CD14-positive monocyte (primary cell): ENCODE measurements at places on chromosomes 2 and 18.

DNA sequence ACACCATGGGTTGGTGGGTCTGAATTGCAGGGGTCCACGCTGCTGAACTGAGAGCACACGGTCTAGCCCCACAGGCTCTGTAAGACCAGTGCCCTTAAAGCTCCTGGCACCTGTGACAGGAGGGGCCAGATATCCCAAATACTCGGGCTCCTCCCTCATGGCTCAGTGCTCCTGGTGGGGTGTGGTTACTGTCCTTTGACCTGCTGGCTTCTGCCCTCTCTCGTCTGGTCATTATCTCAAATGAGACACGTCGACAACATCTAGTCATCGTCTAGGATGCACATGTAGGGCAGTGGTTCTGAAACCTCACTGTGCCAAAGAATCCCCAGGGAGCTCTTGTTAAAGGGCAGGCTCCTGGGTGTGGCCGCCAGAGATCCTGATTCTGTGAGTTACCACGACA, 258.4 kb downstream of the LOXHD1 start:
- no peak for DNase-seq

- no peak for DNase-seq
Observed at GRCh38 chr2:37469126-37469525, 124.7 kb downstream of the QPCT start.

GRCh38 chr2:11977766-11978524, 231.5 kb downstream of the LPIN1 start:
- DNase-seq = no peak

- peak; percentile 36 for DNase-seq
Observed at GRCh38 chr2:9690252-9690651, 59.5 kb upstream of the YWHAQ start.

- DNase-seq = peak; percentile 96
Observed at GRCh38 chr18:75070625-75071483, 138.1 kb downstream of the PTGR3 start.

DNA sequence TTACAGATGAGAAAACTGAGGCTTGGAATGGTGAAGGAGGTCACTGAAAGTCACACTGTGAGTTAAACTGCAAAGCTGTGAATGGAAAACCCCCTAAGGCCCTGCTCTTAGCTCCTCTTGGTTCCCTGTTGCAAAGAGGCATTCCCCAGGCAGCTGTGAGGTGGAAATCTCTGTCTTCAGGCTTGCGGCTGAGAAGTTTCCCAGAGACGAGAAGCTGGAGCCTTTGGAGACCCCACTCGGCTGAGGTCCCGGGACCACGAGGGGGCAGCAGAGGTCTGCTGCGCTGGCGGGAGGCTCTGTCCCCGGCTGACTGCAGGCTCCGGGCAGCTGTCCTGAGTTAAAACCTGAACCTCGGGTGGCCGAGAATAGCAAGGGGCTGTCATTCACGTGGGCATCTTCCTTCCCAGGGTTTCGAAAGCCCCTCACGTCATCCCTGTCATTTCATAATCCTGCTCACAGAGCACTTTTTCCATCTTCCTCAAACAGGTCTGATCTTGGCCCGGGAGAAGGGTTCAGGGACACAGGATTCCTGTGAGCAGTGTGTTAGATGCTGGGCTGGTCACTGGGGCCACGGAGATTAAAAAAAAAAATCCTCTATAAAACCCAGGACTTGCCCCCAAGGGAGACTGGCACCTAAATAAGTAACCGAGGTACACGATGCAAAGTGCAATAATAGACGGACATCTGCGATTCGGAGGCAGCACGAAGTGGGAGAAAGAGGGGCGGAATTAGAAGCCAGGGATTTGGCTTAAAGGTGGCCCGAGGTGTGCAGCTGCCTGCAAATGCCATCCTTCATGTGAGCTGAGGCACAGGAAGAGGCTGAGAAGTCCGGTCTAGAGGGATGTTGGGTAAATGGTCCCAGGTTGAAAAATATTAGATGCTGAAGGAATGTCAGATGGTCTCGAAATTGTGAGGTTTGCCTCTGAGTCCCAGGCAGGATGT, 24.6 kb upstream of the ATOH8 start:
- DNase-seq = peak; percentile 68

DNA sequence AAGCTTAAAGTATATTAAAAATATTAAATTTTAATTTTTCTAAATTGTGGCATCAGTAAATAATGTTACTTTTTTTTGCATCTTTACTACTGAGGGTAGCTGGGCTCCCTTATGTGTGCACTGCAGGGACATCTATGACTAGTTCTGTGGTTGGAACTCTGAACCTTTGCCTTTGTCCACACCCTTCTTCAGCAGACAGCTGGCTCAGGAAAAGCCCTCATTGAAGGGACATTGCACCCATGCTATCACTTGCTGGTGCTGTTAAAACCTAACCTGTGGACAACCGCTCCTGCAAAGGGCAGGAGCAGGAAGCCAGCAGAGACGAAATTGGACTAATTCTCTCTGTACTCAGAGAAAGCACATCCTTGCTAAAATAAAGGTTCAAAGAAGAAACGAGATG, 30.1 kb downstream of the MOCOS start:
- no peak for DNase-seq

DNA sequence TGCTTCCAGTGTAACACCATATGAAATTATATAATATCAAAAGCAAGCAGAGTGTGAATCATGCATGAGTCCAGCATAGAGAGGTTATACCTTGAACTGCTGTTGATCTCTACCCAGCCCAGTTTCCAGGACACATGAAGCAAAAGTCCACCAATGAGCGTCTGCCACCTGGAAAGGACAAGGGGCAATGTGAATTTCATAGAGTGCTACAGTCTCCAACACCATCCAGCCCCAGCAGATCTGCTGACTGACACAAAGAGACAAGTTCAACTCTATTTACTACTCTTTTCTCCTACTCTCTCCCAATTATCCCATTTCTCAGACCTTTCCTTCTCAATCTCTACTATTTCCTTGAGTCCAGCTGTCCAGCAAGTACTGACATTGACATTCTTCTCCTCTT, 31.8 kb upstream of the RIOK3 start:
- no peak for DNase-seq

DNA sequence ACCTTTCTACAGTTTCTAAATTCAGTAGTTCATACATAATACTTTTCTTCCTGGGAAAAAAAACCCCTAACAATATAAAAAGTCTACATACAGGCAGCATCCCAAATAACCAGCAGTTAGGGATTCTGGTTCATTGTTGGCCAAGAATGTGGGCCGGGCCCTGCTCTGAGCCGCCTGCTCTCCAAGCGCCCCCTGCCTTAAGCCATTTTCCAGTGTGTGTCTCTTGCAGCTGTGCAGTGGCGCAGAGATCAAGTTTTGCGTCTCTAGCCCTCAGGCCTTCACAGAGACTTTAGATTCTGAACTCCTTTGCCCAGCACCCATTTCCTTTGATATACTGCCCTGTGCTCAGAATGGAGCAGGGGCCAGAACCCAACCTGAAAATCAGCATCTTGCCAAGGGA, 32.9 kb downstream of the RMC1 start:
- DNase-seq = no peak

DNA sequence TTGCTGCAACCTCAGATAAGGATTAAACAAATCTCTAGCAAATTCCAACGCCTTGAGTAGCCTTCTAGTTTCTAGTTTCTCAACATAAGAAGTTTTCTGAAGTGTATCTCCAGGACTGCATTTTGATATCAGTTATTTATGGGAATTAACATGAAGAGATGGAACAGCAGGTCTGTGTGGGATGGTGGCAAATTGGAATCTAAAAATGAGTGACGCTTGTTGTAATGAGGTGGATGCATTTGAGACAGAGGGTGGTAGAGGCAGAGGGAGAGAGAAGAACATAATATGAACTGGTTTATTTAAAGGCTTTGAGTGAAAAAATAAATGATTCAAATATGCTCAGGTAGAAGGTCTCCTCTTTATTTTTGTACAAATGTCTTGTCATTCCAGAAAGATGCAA, 446.8 kb upstream of the GCFC2 start:
- no peak for DNase-seq

DNA sequence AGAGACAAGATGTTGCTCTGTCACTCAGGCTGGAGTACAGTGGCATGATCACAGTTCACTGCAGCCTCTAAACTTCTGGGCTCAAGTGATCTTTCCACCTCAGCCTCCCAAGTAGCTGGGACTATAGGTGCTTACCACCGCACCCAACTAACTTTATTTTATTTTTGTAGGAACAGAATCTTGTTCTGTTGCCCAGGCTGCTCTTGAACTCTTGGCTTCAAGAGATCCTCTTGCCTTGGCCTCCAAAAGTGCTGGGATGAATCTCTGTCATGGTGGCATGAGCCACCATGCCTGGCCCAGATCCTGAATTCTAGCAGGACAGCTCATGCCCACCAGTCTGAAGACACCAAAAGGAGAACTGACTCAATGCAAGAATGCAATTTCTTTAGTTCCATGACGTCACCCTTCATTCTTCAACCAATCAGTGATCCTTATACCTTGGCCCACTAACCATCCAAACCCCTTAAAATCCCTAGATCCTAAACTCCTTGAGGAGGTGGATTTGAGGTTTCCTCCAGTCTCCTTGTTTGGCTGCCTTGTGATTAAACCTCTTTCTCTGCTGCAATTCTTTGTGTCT, 25.6 kb upstream of the CXXC1 start:
- no peak for DNase-seq
